Keratinocyte (primary cell): ENCODE measurements at places on chromosomes 16 and 17.

- H3K27ac ChIP-seq, result no peak overlapping the region
- H3K36me3 ChIP-seq, result no peaks in the 10 kb centered on the region
- no peak overlapping the region for H3K4me3 ChIP-seq
- H3K27me3 ChIP-seq, result no peaks in the 10 kb centered on the region
- H3K4me1 ChIP-seq, result no peaks in the 10 kb centered on the region
- no peak for DNase-seq
These were observed 45.1 kb upstream of the IRF8 start for GRCh38 chr16:85853547-85854545.

- H3K27me3 ChIP-seq, result peaks cover 60% of the 10 kb centered on the region
- H3K27ac ChIP-seq, result no peak overlapping the region
- no peaks in the 10 kb centered on the region for H3K4me1 ChIP-seq
- no peaks in the 10 kb centered on the region for H3K36me3 ChIP-seq
These were observed 1.7 kb downstream of the RPRML start for GRCh38 chr17:46977348-46977747.

GRCh38 chr17:49443862-49444261 lies 29.2 kb upstream of the PHB1 start:
- peaks cover 5% of the 10 kb centered on the region for H3K4me1 ChIP-seq
- no peaks in the 10 kb centered on the region for H3K36me3 ChIP-seq
- no peak for DNase-seq
- peaks cover 47% of the 10 kb centered on the region for H3K27me3 ChIP-seq
- H3K4me3 ChIP-seq, result no peak overlapping the region
- H3K27ac ChIP-seq, result no peak overlapping the region

- H3K4me3 ChIP-seq, result no peak overlapping the region
- no peak for DNase-seq
- H3K4me1 ChIP-seq, result peaks cover 17% of the 10 kb centered on the region
- peaks cover 3% of the 10 kb centered on the region for H3K36me3 ChIP-seq
- no peak overlapping the region for H3K27ac ChIP-seq
These were observed 1.7 kb downstream of the RAD51D start for GRCh38 chr17:35117984-35118383.

- H3K4me3 ChIP-seq, result no peak overlapping the region
- no peaks in the 10 kb centered on the region for H3K27me3 ChIP-seq
- no peak overlapping the region for H3K27ac ChIP-seq
- peaks cover 25% of the 10 kb centered on the region for H3K4me1 ChIP-seq
- peaks cover 31% of the 10 kb centered on the region for H3K36me3 ChIP-seq
These were observed 17.9 kb downstream of the PSME3IP1 start for GRCh38 chr16:57167953-57168352.

- no peak overlapping the region for H3K4me3 ChIP-seq
- H3K27me3 ChIP-seq, result peaks cover 31% of the 10 kb centered on the region
- DNase-seq, result no peak
These were observed 3.4 kb downstream of the KIF19 start for GRCh38 chr17:74329378-74329777.

DNA sequence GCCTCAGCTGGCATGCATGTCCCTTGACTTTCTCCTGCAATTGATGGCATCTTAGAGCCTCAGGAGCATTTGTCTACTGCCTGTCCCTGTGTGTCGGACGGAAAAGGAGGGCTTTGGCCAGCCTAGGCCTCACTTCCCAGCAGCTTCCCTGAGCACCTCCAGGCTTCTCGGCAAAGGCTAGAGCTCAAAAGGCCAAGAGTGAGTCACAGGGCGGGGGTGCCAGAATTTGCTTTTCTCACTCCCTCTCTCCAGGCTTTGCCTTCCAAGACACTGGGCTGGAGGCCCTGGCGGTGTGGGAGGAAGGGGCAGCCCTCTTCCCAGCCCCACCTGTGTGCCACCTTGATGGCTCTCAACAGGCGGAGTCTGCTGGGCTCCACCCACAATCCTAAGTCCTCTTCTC lies 107.3 kb upstream of the MAF start:
- DNase-seq, result no peak
- no peaks in the 10 kb centered on the region for H3K4me1 ChIP-seq
- no peak overlapping the region for H3K27ac ChIP-seq
- no peaks in the 10 kb centered on the region for H3K36me3 ChIP-seq

DNA sequence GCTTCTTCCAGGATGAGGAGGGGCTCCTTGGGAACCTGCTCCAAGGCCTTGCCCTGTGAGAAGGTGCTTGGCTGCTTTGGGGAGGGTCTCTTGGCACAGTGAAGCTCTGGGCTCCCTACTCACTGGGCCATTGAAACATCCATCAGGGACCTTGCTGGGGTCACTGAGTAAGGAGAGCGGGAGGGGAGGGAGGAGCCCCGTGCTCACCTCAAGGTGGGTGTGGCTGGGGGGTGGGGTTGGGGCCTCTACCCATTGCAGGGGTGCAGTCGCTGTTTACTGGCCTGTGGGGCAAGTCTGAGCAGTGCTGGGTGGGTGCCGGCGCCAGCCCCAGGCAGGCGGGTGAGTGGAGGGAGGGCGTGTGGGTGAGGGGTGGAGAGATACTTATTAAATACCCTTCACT lies 9.9 kb downstream of the TNS4 start:
- H3K4me1 ChIP-seq, result peaks cover 95% of the 10 kb centered on the region
- H3K27me3 ChIP-seq, result no peaks in the 10 kb centered on the region
- H3K36me3 ChIP-seq, result peaks cover 22% of the 10 kb centered on the region

DNA sequence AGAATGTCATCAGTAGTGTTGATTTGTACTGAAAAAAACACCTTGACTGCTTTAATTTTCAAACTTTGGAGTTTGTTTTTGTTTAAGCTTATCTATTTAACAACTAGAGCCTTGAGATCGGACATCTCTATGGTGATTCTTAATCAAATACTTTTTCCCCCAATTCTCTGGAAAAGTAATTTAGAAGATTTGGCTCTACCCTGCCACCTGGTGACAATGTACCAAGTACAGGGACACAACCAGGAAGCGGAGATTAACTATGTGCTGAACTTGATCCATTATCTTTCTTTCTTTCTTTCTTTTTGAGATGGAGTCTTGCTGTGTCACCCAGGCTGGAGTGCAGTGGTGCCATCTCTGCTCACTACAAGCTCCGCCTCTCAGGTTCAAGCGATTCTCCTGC lies 30.8 kb downstream of the USP43 start:
- no peaks in the 10 kb centered on the region for H3K27me3 ChIP-seq
- H3K4me1 ChIP-seq, result peaks cover 18% of the 10 kb centered on the region
- H3K27ac ChIP-seq, result peak overlapping the region; percentile 86

DNA sequence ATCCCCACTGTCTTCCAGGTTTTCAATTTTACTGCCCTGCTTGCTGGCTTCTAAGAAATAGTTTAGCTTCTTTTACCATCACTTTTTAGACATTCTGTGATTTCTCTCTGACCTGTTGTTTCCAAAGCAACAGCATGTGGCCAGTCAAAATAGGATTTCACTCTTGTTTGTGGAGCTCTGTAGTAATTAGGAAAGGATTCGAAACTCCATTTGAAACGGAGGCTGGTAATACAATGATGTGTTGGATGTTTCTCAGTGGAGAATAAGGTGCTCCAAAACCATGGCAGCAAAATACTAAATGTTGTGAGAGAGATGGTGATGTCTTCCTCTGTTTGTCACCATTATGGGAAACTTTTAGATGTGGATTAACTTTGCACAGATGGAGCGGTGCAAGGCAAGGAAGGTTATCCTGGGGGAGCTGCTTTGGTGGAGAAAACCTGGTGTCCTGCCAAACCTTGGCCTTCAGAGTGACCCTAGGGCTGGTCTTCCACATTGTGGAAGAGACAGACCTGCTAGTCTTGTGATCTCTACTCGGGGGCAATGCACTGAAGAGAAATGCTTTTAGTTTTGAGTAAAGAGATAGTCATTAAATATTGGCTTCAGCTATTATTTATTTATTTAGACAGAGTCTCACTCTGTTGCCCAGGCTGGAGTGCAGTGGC lies 79.4 kb downstream of the PRKCA start:
- no peak overlapping the region for H3K27ac ChIP-seq
- no peaks in the 10 kb centered on the region for H3K4me1 ChIP-seq
- no peaks in the 10 kb centered on the region for H3K27me3 ChIP-seq

- no peaks in the 10 kb centered on the region for H3K27me3 ChIP-seq
- peaks cover 11% of the 10 kb centered on the region for H3K4me1 ChIP-seq
- DNase-seq, result no peak
- no peak overlapping the region for H3K4me3 ChIP-seq
These were observed 22.3 kb upstream of the SMPD3 start for GRCh38 chr16:68470461-68471150.

- no peak overlapping the region for H3K4me3 ChIP-seq
- DNase-seq, result no peak
- H3K27ac ChIP-seq, result no peak overlapping the region
- H3K27me3 ChIP-seq, result no peaks in the 10 kb centered on the region
- H3K36me3 ChIP-seq, result peaks cover 1% of the 10 kb centered on the region
These were observed 60.1 kb downstream of the CYLD start for GRCh38 chr16:50802000-50802399.

DNA sequence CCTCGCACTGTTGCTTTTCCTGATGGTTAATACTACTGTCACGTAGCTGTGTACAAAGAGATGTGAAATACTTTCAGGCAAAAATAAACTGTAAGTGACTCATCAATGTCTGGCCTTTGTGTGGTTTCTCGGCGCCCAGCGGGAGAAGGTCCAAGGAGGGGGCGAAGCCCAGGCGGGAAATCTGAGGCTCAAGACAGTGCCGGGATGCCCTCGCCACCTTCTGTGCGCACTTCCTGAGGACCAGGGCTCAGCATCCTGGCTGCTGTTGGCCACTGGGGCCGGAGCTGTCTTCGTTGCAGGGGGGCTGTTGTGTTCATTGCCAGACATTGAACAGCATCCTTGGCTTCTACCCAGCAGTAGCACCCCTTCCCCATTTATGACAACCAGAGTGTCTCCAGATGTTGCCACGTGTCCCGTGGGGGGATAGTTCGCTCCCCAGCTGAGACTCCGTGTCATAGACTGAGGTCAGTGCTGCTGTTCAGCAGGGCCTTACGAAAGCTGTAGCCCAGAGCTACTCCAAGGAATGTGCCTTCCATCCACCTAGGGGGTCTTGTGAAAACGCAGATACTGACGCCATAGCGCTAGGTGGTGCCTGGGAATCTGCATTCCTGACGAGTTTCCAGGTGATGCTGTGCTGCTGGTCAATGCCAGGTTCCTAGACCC lies 67.3 kb upstream of the PLCG2 start:
- H3K4me1 ChIP-seq, result peaks cover 22% of the 10 kb centered on the region
- DNase-seq, result no peak
- H3K27me3 ChIP-seq, result no peaks in the 10 kb centered on the region
- peaks cover 10% of the 10 kb centered on the region for H3K36me3 ChIP-seq
- H3K4me3 ChIP-seq, result no peak overlapping the region

DNA sequence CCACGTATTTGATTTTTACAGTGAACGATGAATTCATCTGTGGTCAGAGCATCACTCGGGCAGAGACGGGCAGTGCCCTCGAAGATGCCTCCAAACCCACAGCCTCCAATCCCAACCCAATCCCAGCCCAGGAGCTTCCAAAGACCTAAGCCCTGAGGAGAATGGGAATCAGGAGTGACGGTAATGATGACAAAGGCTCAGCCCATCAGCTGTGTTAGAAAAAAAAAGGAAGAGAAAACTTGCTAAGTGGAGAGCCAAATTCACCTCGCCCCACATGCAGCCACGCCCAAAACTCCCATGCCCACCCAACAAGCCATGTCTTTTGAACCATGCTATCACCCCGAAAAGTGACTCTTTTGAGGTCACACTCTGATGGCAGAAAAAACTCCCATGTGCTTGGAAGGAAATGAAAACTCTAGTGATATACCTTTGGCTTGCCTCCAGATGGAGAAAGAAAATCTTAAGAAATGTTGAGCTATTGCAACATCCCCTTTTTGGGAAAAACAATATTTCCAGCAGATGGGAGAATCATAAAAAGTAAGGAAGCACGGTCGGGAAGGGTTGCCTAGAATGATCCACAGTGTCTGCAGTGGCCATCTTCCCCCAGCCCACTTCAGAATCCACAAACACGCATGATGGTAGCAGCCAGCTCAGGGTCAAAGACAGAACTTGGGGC lies 37.7 kb downstream of the XYLT1 start:
- no peak overlapping the region for H3K4me3 ChIP-seq
- no peaks in the 10 kb centered on the region for H3K36me3 ChIP-seq
- no peaks in the 10 kb centered on the region for H3K4me1 ChIP-seq
- H3K27ac ChIP-seq, result no peak overlapping the region

DNA sequence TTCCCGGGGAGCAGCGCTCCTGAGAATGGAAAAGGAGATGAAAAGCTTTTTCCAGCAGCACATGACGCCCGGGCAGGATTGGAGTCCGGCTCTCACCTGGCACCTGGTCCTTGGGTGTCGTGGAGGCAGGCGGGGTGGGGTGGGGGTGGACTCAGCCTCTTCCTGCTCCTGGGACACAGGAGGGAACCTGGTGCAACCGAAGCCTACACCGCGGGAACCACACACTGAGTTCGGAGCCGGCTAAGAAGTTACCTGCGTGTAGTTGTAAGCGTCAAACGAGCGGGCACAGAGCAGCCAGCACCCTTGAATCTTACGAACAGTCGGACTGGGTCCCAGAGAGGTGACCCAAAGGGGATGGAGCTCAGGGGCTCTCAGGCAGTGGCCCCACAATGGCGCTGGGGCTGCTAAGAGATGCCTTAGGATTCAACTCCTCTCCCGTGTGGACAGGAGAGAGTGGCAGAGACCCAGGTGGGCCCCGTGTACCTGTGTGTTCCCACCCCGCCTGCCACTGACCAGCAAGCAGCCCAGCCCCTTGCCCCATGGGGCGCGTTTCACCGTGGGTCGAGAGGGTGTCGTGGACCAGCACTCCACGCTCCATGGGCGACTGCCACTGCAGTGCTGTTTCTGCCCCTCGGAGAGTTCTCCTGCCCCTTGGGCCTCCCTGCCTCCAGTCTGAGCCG lies 105.8 kb upstream of the METRNL start:
- no peaks in the 10 kb centered on the region for H3K4me1 ChIP-seq
- DNase-seq, result no peak
- no peaks in the 10 kb centered on the region for H3K36me3 ChIP-seq
- no peak overlapping the region for H3K4me3 ChIP-seq
- H3K27me3 ChIP-seq, result no peaks in the 10 kb centered on the region

GRCh38 chr17:78107976-78108725 lies 20.4 kb downstream of the TMC6 start:
- no peak for DNase-seq
- no peak overlapping the region for H3K4me3 ChIP-seq
- H3K36me3 ChIP-seq, result peaks cover 5% of the 10 kb centered on the region
- no peaks in the 10 kb centered on the region for H3K27me3 ChIP-seq
- H3K4me1 ChIP-seq, result no peaks in the 10 kb centered on the region

DNA sequence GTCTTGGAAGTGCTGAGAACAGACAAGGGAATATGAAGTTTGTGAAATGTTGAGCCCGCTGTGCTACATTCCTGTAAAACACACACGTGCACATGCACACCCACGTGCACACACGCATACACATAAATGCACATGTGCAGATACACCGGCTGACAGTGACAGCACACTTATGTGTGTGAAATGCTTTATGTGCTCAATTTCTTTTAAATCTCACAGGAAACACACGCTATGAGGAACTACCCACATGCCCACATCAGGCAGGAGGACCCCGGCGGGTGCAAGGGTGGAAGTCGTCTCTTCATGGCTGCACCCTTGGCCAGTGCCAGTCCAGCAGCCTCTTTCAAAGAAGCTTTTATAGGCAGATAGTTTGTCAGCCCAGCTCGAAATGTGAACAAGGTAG lies 561 bp upstream of the WFDC1 start:
- no peak for DNase-seq
- no peak overlapping the region for H3K27ac ChIP-seq
- peaks cover 9% of the 10 kb centered on the region for H3K4me1 ChIP-seq
- H3K27me3 ChIP-seq, result peaks cover 46% of the 10 kb centered on the region
- no peaks in the 10 kb centered on the region for H3K36me3 ChIP-seq
- H3K4me3 ChIP-seq, result no peak overlapping the region

- H3K36me3 ChIP-seq, result peaks cover 50% of the 10 kb centered on the region
- no peak overlapping the region for H3K4me3 ChIP-seq
- no peak overlapping the region for H3K27ac ChIP-seq
- no peak for DNase-seq
- H3K27me3 ChIP-seq, result no peaks in the 10 kb centered on the region
These were observed 23.9 kb downstream of the SRCAP start for GRCh38 chr16:30722916-30723315.
